Keratinocyte (primary cell): ENCODE measurements at places on chromosomes 7 and 10. TPM values are rescaled to one million over a fixed set of nuclear protein-coding genes. Genes with fewer than 3 reads are reported as not detected.

The ADRA2A gene
- 0.01 TPM in 1 of 3 replicates, not detected in the others for polyA plus RNA-seq

The TFPI2 gene
- polyA plus RNA-seq: 46.0 to 138 TPM (median 87.2 TPM) in 3 replicates

The AKR1C4 gene
- polyA plus RNA-seq: not detected in 3 replicates

The SEMA3A gene
- polyA plus RNA-seq: 0.90 to 3.7 TPM (median 2.1 TPM) in 3 replicates

DNA sequence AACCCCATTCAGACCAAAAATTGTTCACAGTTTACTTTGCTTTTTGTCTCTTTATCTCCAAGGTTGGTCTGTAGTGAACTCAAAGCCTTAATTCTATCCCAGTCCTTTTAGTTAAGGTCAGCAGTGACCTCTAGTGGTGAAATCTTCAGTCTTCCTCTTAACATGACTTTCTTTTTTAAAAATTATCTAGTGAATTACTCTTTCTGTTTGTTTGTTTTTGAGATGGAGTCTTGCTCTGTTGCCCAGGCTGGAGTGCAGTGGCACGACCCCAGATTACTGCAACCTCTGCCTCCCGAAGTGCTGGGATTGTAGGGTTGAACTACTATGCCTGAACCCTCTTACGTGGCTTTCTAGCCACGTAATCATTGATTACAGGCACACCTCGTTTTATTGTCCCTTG, 25.0 kb downstream of the ZNF487 start:
- H3K27me3 ChIP-seq: no peaks in the 10 kb centered on the region
- no peak overlapping the region for H3K4me3 ChIP-seq
- no peaks in the 10 kb centered on the region for H3K4me1 ChIP-seq
- H3K36me3 ChIP-seq: no peaks in the 10 kb centered on the region

DNA sequence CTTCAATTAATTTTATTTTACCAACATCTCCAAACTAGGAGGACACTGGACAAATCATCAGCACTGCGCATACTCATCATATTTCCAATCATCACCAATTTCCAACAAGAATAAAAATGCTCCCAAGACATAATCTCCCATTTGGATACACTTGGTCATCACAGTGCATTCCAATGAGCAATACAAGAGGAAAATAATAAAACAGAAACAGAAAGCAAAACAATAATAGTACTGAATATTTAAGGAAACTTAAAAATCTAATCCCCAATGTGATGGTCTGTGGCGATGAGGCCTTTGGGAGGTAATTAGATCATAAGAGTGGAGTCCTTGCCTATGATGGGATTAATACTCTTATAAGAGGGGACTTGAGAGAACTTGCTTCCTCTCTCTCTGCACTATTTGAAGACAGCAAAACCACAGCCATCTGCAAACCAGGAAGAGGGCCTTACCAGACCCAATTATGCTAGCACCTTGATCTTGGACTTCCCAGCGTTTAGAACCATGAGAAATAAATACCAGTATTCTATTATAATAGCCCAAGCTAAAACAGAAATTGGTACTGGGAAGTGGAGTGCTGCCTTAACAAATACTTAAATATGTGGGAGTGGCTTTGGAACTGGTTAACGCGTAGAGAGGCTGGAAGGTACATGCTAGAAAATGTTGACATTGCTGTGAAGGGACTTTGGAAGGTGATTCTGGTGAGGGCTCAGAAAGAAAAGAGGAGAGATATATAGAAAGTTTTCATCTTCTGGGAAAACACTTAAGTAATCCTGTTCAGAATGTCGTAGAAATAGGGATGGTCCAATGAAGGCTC, 91.5 kb downstream of the JAZF1 start:
- DNase-seq: no peak
- H3K4me1 ChIP-seq: no peaks in the 10 kb centered on the region
- H3K27ac ChIP-seq: no peak overlapping the region

GRCh38 chr7:137828456-137828855, 18.3 kb downstream of the DGKI start:
- DNase-seq: no peak
- no peaks in the 10 kb centered on the region for H3K36me3 ChIP-seq
- H3K27me3 ChIP-seq: no peaks in the 10 kb centered on the region
- H3K27ac ChIP-seq: no peak overlapping the region

DNA sequence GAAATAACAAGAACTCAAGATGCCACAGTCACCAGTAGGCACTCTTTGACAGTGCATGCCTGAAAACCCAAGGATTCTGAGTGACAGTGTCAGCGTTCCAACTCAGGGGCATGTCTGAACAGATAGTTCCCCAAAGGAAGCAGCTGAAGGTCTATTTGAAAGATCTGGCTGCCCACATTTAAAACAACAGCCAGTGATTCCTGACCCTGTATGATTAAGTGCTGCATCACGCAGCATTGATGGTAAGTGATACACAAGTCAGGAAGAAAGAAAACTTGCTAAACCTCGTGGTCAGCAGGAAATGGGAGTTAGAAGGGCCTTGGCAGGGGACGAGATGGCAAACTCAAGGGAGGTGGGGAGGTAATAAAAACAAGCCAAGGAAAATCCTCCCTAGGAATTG, 1013.1 kb downstream of the TYW1 start:
- H3K36me3 ChIP-seq: no peaks in the 10 kb centered on the region
- no peak overlapping the region for H3K4me3 ChIP-seq
- peaks cover 9% of the 10 kb centered on the region for H3K4me1 ChIP-seq

GRCh38 chr7:52647046-52647445, 388.4 kb upstream of the POM121L12 start:
- H3K4me3 ChIP-seq: no peak overlapping the region
- no peaks in the 10 kb centered on the region for H3K4me1 ChIP-seq
- DNase-seq: no peak
- no peak overlapping the region for H3K27ac ChIP-seq
- H3K36me3 ChIP-seq: no peaks in the 10 kb centered on the region
- H3K27me3 ChIP-seq: no peaks in the 10 kb centered on the region

- peaks cover 30% of the 10 kb centered on the region for H3K4me1 ChIP-seq
- no peak overlapping the region for H3K27ac ChIP-seq
- H3K4me3 ChIP-seq: peak overlapping the region; percentile 86
Observed at GRCh38 chr10:22321924-22322640, 1.2 kb downstream of the BMI1 start.

DNA sequence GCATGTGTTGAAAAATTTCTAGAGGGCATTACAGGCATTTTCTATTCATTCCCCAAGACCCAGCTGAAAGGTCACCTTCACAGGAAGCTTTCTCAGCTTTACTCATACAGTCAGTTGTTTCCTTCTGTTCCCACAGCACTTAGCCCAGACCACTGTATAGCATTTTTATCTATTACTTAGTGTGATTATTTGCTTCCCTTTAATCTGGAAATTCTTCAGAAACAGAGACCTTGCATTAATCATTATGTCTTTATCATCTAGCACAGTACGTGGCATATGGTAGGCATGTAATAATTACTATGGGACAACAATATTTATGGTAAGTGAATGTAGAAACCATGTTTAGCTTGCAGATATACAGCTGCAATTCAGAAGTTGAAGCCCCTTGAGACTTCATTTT, 38.2 kb upstream of the CDK6 start:
- H3K27ac ChIP-seq: no peak overlapping the region
- no peak overlapping the region for H3K4me3 ChIP-seq
- H3K36me3 ChIP-seq: no peaks in the 10 kb centered on the region
- H3K4me1 ChIP-seq: peaks cover 22% of the 10 kb centered on the region
- H3K27me3 ChIP-seq: no peaks in the 10 kb centered on the region
- DNase-seq: no peak

DNA sequence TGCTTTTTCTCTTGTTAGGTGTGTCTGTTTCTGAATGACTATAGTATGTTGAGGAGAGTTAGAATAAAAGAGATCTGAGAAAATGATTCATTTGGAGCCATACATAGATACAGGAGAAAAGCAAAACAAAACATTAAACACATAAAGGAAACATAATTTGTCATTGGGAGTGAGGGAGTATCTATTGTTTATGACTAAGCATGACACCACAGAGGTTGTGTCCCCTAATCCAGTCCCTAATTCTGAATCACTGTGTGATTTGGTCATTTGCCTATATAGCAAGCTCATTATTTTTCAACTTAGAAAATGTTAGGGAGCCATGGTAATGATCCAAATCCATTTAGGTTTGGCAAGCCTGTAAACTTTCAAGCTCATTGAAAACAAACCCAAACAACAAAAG, 132.3 kb upstream of the BMPER start:
- peaks cover 5% of the 10 kb centered on the region for H3K4me1 ChIP-seq
- H3K27me3 ChIP-seq: no peaks in the 10 kb centered on the region
- no peak overlapping the region for H3K4me3 ChIP-seq
- no peaks in the 10 kb centered on the region for H3K36me3 ChIP-seq
- no peak overlapping the region for H3K27ac ChIP-seq

DNA sequence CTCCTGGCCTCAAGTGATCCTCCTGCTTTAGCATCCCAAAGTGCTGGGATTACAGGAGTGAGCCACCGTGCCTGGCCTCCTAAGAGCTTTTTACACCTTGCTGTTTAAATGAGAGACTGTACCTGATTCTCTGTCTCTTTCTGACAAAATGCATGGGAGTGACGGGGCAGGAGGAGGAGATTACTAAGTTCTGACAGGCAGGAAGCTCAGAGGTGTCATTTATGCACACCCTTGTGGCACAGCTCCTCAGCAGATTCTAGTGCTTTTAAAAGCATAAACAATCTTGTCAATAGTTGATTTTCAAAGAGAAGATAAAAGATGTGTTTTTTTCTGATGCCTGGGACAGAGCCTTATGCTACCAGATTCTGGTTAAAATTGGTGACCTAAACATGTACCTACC, 39.7 kb upstream of the STEAP4 start:
- H3K4me3 ChIP-seq: no peak overlapping the region
- DNase-seq: no peak
- H3K4me1 ChIP-seq: no peaks in the 10 kb centered on the region

DNA sequence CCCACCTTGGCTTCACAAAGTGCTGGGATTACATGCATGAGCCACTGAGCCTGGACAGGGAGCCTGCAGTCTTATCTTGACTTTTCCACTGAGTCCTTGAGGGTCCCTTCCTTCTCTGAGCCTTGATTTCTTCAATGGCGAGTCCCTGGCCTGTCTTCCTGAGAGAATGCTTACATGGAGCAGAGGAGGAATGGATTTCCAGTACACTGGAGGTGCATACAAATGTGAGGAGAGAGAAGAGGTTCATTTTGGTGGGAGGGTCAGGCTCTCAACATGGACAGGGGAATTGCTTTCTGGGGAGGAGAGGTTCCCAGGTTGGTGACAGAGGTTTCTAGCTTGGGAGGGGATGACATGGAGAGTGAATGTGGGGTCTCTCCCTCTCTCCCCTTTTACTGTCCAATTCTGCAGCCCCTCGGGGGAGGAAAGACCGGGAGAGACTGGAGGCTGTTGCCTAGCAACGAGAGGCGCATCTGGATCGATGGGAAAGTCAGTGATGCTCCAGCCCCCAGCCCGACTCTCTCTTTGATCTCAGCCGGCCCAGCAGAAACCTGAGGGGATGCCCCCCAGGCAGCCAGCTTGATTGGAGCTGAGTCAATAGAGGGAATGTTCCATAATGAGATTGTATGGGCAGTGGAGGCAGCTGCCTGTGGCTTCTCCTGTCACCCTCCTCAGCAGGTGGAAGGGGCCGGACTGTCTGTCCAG, 14.8 kb downstream of the SRRM3 start:
- no peak overlapping the region for H3K4me3 ChIP-seq
- no peaks in the 10 kb centered on the region for H3K4me1 ChIP-seq
- DNase-seq: no peak
- no peaks in the 10 kb centered on the region for H3K36me3 ChIP-seq

GRCh38 chr7:78751253-78751652, 702.2 kb downstream of the MAGI2 start:
- no peaks in the 10 kb centered on the region for H3K27me3 ChIP-seq
- H3K36me3 ChIP-seq: no peaks in the 10 kb centered on the region
- no peak for DNase-seq
- no peaks in the 10 kb centered on the region for H3K4me1 ChIP-seq

- H3K4me3 ChIP-seq: no peak overlapping the region
- peaks cover 53% of the 10 kb centered on the region for H3K4me1 ChIP-seq
Observed at GRCh38 chr10:69361303-69361614, 55.5 kb downstream of the TACR2 start.

DNA sequence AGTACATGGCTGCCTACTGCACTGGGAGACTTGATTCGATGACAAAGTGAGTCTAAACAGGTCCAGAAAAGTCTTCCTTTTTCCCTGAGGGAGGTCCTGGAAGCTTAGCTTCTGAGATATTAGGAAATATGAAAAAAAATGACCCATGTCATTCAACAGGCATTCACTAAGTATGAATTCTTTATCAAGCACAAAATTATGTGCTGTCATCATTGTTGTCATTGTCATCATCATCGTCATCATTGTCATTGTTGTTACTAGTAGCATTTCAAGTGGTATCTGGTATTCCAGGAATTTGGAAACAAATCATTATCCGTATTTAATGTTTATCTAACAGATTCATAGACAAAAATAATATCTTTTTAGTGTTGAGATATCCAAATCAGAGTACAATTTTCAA, 49.7 kb upstream of the HECTD2 start:
- H3K27me3 ChIP-seq: peaks cover 7% of the 10 kb centered on the region
- H3K4me1 ChIP-seq: no peaks in the 10 kb centered on the region
- H3K36me3 ChIP-seq: no peaks in the 10 kb centered on the region
- H3K4me3 ChIP-seq: no peak overlapping the region
- no peak overlapping the region for H3K27ac ChIP-seq
- no peak for DNase-seq

DNA sequence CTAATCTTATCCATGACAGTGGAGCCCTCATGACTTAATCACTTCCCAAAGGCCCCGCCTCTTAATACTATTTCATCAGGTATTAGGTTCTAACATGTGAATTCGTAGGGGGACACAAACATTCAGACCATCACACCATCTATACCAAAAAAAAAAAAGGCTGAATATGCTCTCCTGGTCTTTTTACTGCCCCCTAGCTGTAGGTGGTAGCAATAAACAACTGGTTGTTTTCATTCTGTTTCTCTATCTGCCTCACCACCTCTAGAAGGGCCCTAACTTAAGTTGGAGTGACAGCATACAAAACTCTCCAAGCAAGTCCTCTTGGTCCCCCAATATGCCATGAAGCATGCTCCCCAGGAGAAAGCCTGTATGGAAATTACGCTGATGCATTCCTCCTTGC, 94.1 kb downstream of the GRM8 start:
- no peaks in the 10 kb centered on the region for H3K27me3 ChIP-seq
- H3K27ac ChIP-seq: no peak overlapping the region
- no peaks in the 10 kb centered on the region for H3K4me1 ChIP-seq
- no peak for DNase-seq

- H3K36me3 ChIP-seq: no peaks in the 10 kb centered on the region
- no peaks in the 10 kb centered on the region for H3K4me1 ChIP-seq
- DNase-seq: no peak
- no peaks in the 10 kb centered on the region for H3K27me3 ChIP-seq
Observed at GRCh38 chr7:42283553-42283952, 46.5 kb upstream of the GLI3 start.

DNA sequence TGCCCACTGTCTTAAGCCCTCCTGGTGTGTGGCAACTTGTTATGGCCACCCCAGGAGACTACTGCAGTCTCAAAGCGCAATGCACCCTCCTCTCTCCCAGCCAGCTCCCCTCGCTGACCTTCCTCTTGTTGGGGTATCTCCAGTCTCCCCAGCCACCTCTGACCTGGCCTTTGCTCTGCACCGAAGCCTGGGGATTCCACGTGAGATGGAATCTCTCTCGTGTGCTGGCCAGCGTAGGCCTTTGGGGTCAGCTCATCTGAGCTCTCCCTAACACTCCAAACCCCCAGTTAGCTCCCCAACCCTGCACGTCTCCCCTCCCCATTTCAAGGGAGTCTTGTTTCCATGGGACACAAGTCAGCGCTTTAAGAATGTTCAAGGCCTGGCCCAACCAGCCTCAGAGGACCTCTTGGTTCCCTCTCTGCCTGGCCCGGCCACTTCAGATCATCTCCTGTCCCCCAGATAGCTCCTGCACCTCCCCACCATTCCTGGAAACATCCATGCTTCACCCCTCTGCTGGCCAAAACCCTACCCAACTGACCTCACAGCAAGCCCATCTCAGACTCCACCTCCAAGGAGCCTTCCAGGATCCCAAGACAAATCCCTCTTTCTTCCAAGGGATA, 11.2 kb downstream of the ITPRIP start:
- peaks cover 72% of the 10 kb centered on the region for H3K4me1 ChIP-seq
- H3K4me3 ChIP-seq: no peak overlapping the region
- H3K27me3 ChIP-seq: no peaks in the 10 kb centered on the region
- peaks cover 1% of the 10 kb centered on the region for H3K36me3 ChIP-seq
